A549 treated with Mapracorat at 1 μM for 4 hours (cell line): ENCODE measurements at places on chromosomes 5 and 9. TPM values are rescaled to one million over a fixed set of nuclear protein-coding genes. Genes with fewer than 3 reads are reported as not detected.

F2RL2 gene
- total RNA-seq: 2.8 to 4.1 TPM (median 3.1 TPM) in 5 replicates

PCDHB14 gene
- 0.05 to 0.21 TPM (median 0.14 TPM) in 5 replicates for total RNA-seq

NTMT1 gene
- total RNA-seq: 81.2 to 104 TPM (median 87.7 TPM) in 5 replicates

DPH7 gene
- total RNA-seq: 25.3 to 30.5 TPM (median 29.3 TPM) in 5 replicates

GCNT4 gene
- 0.27 to 0.40 TPM (median 0.36 TPM) in 5 replicates for total RNA-seq

PCDHAC2 gene
- total RNA-seq: 3.5 to 4.8 TPM (median 3.9 TPM) in 5 replicates

BTNL3 gene
- not detected in 5 replicates for total RNA-seq

NOL8 gene
- 29.5 to 31.4 TPM (median 30.4 TPM) in 5 replicates for total RNA-seq

TMED7 gene
- 36.9 to 66.0 TPM (median 55.1 TPM) in 5 replicates for total RNA-seq

CBY3 gene
- total RNA-seq: not detected in 5 replicates

DAB2 gene
- 6.6 to 9.6 TPM (median 7.6 TPM) in 5 replicates for total RNA-seq

EQTN gene
- 0.22 TPM in 1 of 5 replicates, not detected in the others for total RNA-seq

ARAP3 gene
- 2.7 to 4.8 TPM (median 4.3 TPM) in 5 replicates for total RNA-seq

OTP gene
- total RNA-seq: 0.05 to 0.13 TPM (median 0.08 TPM) in 5 replicates

PDCD1LG2 gene
- total RNA-seq: 0.16 to 0.29 TPM (median 0.19 TPM) in 5 replicates

C5orf58 gene
- total RNA-seq: not detected in 5 replicates

HSPA9 gene
- total RNA-seq: 307 to 338 TPM (median 328 TPM) in 5 replicates

MLANA gene
- not detected in 5 replicates for total RNA-seq
